ENCODE measurements at places on chromosomes 5 and 9.

GRCh38 chr9:114908104-114908622 is 22.2 kb downstream of the TNFSF8 start:
- DNase-seq, result no peak

- DNase-seq, result no peak
Observed at GRCh38 chr5:53446908-53447307, 33.5 kb upstream of the FST start.

DNA sequence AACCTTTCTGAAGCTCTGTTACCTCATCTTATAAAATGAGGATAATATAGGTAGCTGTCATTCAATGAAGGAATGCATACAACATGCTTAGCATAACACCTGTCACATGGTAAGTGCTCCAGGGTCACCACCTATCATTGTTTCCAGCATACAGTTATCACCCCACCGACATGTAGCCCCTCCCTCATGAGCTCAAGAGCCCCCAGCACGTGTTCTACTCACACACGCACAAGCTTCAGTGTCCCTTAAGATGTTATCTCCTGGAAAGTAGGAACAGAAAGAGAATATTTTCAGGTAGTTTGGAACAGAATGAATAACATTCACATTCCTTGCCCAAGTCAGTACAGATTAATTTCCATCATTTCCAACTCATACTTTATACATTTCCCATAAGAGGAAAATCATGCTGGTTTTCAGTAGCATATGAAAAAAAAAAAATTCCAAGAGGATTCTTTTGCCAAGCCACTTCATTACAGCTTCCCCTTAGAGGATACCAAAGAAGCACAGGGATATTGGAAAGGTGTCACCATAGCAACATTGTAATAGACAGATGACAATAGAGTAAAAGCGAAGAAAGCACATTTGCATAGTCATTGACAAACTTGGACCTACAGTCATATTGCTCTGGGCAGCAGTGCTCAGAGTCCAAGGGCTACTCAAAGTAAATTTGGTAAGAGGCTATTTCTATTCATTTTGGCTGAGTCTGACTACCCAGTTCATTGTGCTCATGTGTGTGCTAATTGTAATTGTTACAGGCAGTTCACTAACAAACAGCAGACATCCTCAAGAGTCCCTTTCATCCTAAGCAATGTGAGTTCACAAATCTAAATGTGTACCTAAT is 1.5 kb upstream of the MOB3B start:
- DNase-seq, result no peak

GRCh38 chr5:83683836-83684235 is 36.8 kb downstream of the HAPLN1 start:
- DNase-seq, result no peak

DNA sequence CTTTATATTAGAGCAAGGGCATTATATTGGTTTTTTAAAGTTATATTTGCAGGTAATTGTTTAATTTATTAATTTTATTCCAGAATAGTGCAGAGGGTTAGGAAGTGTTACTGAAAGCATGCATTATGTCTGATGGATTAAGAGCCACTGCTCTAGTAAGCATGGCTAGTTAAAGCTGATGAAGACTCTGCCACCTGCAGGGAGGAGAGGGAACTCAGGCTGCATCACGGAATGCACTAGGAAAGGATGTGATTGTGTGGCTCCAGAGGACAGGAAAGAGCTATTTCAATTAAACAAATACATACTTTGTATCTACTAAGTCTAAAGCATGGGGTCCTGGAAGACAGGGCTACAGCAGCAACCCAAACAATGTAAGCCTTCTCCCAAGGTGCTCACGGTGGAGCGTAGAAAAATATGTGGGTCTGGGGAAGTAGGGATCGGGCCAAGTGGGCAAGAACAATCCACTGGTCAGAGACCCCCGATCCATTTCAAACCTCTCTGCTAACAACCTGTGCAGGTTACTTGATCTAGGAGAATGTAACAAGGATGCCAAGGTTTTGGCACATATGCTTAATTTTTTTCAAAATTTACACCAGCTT is 15.3 kb upstream of the GRXCR2 start:
- no peak for DNase-seq

DNA sequence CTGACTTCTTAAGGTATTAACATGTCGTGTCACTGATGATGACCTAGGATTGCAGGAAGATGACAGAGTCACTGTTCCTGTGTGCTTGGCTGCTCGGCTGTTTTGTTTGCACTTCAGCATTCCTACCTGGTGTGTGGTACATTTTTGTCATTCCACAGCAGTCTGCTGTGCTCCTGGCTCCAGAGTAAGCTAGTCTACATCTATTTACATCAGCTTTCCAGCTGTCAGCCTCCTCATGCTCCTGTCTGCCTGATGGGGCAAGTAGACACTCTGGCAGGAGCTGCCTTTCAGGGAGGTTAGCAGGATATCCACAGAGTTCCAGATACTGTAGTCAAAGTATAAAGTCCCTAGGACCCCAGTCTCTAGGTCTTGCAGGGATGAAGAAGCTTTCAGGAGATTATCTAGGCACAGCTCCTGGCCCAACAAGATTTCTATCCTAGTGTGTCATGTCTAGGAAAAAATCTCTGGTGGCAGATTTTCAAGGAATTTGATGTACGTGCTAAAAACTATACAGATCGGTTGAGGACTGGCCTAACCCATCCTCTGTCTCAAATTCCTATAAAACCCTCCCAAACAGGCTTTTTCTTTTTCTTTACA is 28.4 kb downstream of the RUSC2 start:
- DNase-seq, result no peak

DNA sequence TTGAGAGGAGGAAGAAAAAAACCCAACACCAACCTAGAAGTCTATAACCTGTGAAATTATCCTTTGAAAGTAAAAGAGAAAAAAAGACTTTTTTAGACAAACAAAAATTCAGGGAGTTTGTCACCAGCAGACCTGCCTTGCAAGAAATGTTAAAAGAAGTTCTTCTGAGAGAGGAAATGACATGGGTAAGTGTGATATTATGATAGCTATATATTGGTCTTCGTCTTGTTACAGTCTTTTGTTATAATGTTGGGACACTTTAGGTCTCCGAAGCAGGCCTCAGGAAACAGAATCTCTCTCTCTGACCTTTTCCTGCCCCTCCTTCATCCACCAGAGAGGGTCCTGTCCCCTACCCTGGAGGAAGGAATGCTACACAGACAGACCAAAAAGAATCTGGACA is 16.6 kb upstream of the MLANA start:
- no peak for DNase-seq

- DNase-seq, result no peak
Observed at GRCh38 chr5:135871268-135871915, 24.2 kb downstream of the IL9 start.

DNA sequence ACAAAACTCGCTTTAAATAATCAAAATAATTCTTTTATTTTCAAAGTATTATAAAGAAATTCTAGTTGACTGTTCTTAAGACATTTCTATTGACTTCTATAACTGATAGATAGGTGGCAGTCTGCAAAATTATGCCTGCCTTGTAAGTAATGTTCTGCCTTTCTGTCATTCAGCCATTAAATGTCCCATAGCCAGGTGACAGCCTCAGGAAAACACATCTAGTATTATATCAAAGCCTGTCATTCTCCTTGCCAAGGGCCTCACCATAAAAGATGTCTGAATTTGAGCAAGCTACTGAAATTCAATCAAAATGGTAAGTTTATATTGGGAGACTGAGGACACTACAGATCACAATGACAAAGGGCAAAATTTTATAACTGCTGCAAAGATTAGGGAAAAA is 170.4 kb upstream of the COX7C start:
- DNase-seq, result no peak

All from activated CD8-positive, alpha-beta memory T cell treated with anti-CD3 and anti-CD28 coated beads for 1 hour (primary cell).